Stimulated activated naive CD8-positive, alpha-beta T cell treated with anti-CD3 and anti-CD28 coated beads, Interleukin-15, Interleukin-2, amounts not matched to agents 100 U/mL and 50 U/mL, for 24 hours (primary cell): ENCODE measurements at places on chromosomes 6 and 20.
A peak's percentile ranks its signal among the peaks of the same experiment; 100 is the strongest.

DNA sequence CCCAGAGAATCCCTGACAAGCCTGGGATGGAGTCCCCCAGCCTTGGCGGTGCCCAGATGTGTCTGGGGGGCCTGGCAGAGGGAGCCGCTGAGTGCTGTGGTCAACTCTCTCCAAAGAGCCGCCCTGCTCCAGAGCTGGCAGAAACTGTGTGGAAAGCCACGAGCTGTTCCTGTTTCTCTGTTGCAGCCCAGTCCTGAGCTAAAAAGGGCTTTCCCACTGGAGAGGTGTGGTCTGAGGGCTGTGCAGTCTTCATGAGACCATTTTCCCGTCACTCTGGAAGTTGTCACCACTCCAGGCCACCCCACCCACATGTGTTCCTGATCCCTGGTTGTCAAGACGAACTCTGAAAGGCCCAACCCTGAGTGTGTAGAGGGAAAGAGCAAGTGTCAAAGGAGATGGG lies 99.7 kb upstream of the KCNK16 start:
- DNase-seq = no peak

DNA sequence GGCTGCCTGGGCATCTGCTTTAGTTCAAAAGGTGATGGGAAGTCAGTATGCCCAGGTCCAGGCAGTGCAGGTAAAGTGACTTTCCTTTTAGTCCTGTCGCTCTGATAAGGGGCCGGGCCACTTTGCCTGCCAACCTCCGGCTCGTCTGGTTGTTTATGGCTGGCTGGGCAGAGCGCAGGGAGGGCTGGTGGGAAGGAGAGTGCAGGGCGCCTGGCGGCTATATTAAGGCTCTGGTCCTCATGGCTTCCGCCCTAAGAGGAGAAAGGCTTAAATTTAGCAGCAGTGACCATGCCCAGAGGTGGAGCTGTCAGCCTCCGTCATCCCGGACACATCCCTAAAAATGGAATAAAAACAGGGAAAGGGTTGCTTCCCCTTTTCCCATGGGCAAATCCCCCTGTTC lies 14.6 kb downstream of the GATA5 start:
- no peak for DNase-seq

DNA sequence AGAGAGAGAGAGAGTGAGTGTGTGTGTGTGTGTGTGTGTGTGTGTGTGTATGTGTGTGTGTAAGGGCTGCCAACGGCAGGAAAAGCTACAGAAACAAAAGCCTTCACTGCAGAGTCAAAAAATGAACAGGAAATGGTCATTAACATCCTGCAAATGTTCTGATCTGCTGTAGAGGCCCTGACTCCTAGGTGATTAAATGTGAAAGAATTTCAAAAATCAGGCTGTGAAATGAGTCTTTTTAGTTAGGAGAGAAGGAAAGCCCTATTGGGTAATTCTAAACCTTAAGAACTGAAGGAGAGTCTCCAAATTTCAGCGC lies 166.5 kb upstream of the MYLIP start:
- no peak for DNase-seq

- DNase-seq = no peak
Observed at GRCh38 chr6:130381459-130382380, 15.9 kb downstream of the TMEM200A start.

DNA sequence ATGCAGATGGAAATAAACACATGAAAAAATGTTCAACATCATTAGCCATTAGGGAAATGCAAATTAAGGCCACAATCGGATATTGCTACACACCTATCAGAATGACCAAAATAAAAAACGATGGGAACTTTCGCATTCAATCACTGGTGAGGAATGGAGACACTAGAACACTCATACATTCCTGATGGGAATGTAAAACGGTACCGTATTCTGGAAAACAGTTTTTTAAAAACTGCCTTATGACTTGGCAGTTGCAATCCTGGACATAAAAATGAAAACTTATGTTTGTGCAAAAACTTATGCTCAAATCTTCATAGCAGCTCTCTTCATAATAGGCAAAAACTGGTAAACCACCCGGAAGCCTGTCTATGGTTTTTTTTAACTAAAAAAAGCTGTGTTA lies 146.0 kb downstream of the CEBPB start:
- DNase-seq = no peak

GRCh38 chr6:170174124-170174770 lies 116.6 kb downstream of the DLL1 start:
- no peak for DNase-seq

DNA sequence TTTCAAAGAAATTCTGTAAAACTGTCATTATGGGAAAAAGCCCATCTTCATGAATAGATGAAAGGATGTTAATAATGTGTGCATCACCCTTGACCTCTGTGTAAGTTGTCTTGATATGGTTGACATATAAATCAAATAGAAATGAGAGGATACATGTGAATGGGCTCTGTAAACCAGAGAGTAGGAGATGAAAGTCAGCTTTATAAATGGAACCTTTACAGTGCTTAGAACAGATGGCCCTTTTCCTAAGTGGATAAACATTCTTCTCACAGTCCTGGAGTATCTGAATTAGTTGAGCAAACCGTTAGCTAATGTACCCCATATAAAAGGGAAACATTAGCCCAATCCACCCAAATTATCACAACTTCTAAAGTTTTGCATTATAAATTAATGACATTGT lies 57.5 kb downstream of the MYLK4 start:
- no peak for DNase-seq

DNA sequence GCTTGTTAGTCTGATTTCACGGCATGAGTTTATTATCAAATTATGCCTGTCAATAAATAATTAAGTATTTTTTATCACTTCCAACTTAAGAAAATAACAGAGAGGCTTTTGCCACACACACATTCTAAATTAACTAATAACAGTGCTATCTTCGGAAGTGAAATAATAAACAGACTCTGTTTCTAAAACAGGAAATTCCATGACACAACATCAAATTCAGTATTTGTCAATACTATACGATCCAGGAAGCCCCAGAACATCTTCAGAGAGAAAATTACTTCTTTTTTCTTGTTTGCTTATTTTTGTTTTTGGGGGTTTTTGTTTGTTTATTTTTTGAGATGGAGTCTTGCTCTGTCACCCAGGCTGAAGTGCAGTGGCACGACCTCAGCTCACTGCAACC lies 150.7 kb upstream of the PRDM1 start:
- DNase-seq = no peak

DNA sequence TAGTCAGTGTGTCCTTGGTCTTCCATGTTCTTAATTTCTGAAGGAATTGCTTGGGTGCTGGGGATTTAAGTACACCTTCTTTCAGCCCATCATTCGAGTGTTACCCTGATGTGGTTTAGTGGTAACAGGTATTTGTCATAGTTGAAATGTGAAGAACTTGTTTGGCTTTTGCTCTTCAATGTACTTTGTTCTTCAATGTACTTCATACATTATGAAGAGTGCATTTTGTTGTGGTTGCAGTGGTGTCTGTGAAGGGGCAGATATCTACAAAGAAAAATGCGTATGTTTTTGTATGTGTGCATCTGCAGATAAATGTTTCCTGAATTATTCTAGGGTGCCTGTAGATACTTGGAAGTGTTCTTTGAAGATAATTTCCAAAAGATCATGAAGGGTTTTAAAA lies 111.2 kb upstream of the SUPT3H start:
- no peak for DNase-seq

DNA sequence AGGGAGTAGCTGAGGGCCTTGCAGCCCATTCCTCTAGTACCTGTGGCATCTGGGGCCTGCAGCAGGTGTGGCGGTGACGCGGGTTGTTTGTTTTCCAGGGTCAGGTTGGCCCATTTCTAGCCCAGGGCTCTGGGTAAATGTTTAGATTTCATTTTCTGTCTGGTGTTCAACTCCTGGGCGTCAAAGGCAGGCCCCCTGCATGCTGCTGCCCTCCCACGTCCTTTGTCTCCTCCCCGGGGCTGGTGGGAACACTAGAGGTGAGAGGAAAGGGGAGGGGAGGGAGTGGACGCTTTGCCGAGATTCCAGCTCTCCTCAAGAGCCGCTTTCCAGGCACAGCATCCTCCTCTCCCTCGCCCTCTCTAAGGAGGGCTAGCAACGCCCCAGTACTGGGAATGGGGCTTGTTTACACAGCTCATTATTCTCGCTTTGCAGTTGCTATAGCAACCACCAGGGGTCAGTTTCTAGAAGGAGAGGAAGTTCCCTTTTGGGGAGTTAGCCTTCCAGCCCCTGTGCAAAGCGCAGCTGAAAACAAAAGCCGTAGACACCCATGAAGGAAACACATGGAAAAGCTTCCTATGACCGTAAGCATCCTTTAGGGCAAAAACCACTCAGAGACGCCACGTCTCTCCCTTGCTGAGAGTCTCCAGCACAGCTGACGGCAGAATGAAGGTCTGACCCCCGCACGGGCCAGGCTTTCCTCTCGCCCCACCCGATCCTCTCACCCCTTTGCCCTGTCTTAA lies 170.6 kb downstream of the LY86 start:
- peak; percentile 37 for DNase-seq

DNA sequence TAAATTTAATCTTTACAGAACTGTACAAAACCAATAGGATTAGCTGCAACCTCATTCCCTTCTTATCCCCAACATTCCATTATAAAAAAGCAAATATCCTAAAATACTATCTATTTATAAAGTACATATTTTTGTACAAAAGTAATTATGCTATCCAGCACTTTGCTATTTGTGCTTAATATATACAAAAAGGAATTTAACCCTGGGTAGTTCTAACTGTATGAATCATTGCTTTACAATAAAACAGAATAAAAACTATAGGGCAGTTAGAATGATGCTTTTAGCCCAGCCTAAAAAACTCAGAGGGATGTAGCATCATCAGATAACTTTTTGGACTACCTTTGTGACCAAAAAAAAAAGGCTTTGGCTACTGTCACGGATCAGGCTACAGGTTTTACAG lies 49.9 kb upstream of the KLHL31 start:
- no peak for DNase-seq
